NCI-H69 (cell line): ENCODE measurements at places on chromosomes 5 and 9.
A peak's percentile ranks its signal among the peaks of the same experiment; 100 is the strongest.

- DNase-seq, result no peak
Observed at GRCh38 chr9:138051586-138052321, 174.2 kb downstream of the CACNA1B start.

GRCh38 chr9:81814794-81815464 lies 113.3 kb upstream of the SPATA31D4 start:
- DNase-seq, result peak; percentile 74

GRCh38 chr9:112271466-112272098 lies 61.8 kb downstream of the PTBP3 start:
- peak; percentile 30 for DNase-seq

GRCh38 chr5:109309326-109310063 lies 100.3 kb downstream of the PJA2 start:
- no peak for DNase-seq
